Mesendoderm (in vitro differentiated cells): ENCODE measurements at places on chromosomes 3 and 15.

- no peaks in the 10 kb centered on the region for H3K27me3 ChIP-seq
- H3K4me3 ChIP-seq: no peak overlapping the region
- H3K4me1 ChIP-seq: no peaks in the 10 kb centered on the region
- DNase-seq: no peak
- H3K36me3 ChIP-seq: no peaks in the 10 kb centered on the region
- no peak overlapping the region for H3K27ac ChIP-seq
These were observed 3.1 kb downstream of the PRRT3 start for GRCh38 chr3:9949115-9949514.

GRCh38 chr3:5011555-5012256 lies 32.5 kb downstream of the BHLHE40 start:
- DNase-seq: peak; percentile 57
- no peak overlapping the region for H3K4me3 ChIP-seq
- H3K36me3 ChIP-seq: no peaks in the 10 kb centered on the region
- peaks cover 26% of the 10 kb centered on the region for H3K4me1 ChIP-seq
- no peaks in the 10 kb centered on the region for H3K27me3 ChIP-seq
- peak overlapping the region; percentile 62 for H3K27ac ChIP-seq

DNA sequence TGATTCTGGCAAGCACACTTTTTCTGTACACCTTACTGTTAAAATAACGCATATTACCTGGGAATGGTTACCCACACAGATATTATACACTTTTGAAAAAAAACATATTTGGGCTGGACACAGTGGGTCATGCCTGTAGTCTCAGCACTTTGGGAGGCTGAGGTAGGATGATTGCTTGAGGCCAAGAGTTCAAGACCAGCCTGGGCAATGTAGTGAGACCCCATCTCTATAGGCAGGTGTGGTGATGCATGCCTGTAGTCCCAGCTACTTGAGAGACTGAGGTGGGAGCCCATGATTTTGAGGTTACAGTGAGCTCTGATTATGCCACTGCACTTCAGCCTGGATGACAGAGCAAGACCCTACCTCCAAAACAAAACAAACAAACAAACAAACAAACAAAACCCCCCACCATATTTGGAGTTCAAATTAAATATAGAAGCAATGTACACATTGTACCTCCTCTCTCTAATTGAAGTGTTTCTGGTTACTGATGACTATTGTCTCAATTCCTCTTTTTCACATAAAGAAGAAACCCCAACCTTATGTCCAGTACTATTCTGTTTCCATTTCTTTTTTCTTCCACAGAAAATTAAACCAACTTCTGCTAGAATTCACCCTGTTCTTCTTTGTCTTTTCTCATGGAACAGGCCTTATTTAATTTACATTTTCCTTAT lies 152.6 kb upstream of the UMPS start:
- no peak for DNase-seq
- H3K4me1 ChIP-seq: no peaks in the 10 kb centered on the region
- H3K36me3 ChIP-seq: no peaks in the 10 kb centered on the region
- H3K4me3 ChIP-seq: no peak overlapping the region
- H3K27me3 ChIP-seq: no peaks in the 10 kb centered on the region

GRCh38 chr3:107450254-107450893 lies 72.4 kb upstream of the BBX start:
- no peak for DNase-seq
- no peak overlapping the region for H3K4me3 ChIP-seq
- no peaks in the 10 kb centered on the region for H3K4me1 ChIP-seq
- H3K36me3 ChIP-seq: no peaks in the 10 kb centered on the region
- H3K27ac ChIP-seq: no peak overlapping the region

- no peak overlapping the region for H3K4me3 ChIP-seq
- H3K4me1 ChIP-seq: no peaks in the 10 kb centered on the region
- H3K27me3 ChIP-seq: no peaks in the 10 kb centered on the region
- DNase-seq: no peak
These were observed 756.7 kb downstream of the NR2F2 start for GRCh38 chr15:97087006-97087741.

GRCh38 chr3:29440413-29441305 lies 159.8 kb downstream of the RBMS3 start:
- no peaks in the 10 kb centered on the region for H3K4me1 ChIP-seq
- H3K36me3 ChIP-seq: no peaks in the 10 kb centered on the region
- peak; percentile 33 for DNase-seq
- no peaks in the 10 kb centered on the region for H3K27me3 ChIP-seq
- H3K4me3 ChIP-seq: no peak overlapping the region

DNA sequence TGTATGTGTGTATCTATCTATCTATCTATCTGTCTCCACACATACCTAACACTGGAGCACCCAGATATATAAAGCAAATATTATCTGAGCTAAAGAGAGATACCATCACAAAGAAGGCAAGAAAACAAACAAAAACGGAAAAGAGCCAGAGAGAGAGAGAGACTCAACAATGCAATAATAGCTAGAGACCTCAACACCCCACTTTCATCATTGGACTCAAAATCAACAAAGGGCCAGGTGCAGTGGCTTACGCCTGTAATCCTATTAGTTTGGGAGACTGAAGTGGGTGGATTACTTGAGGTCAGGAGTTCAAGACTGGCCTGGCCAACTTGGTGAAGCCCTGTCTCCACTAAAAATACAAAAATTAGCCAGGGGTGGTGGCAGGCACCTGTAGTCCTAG lies 23.4 kb downstream of the NCBP2 start:
- no peak for DNase-seq
- H3K27me3 ChIP-seq: no peaks in the 10 kb centered on the region
- H3K4me1 ChIP-seq: no peaks in the 10 kb centered on the region
- no peak overlapping the region for H3K27ac ChIP-seq
- H3K4me3 ChIP-seq: no peak overlapping the region

DNA sequence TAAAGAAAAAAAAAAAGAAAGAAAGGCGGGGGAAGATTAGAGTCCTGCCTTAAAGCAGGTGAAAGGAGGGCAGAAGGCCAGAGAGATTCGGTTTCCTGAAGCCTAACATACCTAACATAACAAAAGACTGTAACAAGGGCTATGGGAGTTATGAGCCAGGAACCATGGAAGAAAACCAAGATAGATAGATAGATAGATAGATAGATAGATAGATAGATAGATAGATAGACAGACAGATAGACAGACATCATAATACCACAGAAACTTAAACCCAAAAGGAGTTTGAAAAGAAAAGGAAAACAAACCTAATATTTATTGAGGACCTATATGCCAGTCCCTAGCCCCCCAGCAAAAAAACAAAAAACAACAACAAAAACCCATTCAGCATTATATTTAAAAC lies 2.3 kb upstream of the FYCO1 start:
- H3K4me1 ChIP-seq: peaks cover 8% of the 10 kb centered on the region
- H3K4me3 ChIP-seq: no peak overlapping the region
- H3K27ac ChIP-seq: no peak overlapping the region
- H3K27me3 ChIP-seq: no peaks in the 10 kb centered on the region

DNA sequence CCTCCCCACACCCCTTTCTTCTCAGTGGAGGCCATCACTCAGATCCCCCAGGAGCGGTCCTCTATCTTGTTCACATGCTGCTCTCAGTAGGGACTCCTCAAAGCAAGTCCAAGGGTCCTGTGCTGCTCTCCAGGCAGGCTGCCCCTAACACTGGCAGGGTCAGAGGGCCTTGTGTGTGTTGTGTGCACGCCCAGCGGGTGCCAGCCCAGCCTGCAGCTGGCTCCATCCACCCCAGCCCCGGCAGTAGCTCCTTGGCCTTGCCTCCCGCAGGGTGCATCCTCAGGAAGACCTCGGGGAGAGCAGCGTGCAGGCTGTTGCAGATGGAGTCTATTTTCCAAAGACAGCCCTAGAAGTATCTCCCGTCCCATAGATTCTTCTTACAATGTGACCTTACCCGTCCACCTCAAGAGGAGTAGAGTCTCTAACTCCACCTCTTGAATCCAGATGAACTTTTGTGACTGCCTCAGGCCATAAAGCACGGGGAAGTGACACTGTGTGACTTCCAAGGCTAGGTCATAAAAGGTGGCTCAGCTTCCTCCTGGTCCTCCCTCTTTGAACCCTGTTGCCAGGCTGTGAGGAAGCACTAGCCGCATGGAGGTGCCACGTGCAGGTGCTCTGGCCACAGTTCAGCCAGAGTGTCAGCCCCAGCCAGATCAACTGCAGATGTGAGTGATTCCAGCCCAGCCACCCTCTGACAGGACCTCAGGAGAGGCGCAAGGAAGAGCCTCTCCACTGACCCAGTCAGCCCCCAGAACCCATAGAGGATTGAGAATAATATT lies 531.6 kb downstream of the SHQ1 start:
- no peaks in the 10 kb centered on the region for H3K36me3 ChIP-seq
- H3K4me1 ChIP-seq: no peaks in the 10 kb centered on the region
- DNase-seq: no peak
- no peak overlapping the region for H3K27ac ChIP-seq
- no peak overlapping the region for H3K4me3 ChIP-seq

DNA sequence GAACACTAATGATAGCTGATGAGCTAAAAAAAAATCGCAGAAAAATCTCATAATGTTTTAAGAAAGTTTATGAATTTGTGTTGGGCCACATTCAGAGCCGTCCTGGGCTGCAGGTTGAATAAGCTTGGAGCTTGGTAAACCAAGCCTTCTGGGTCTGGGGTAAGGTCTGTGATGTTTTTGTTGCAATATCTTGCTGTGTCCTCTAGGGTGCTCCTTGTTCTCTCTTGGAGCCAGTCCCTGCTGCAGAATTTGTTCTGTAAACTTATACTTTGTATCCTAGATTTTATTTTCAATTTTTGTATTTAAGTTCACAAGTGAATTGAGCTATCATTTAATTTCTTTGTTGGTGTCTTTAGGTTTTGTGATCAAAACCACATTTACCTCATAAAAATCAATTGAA lies 143.7 kb downstream of the NR1D2 start:
- peak; percentile 42 for DNase-seq
- no peaks in the 10 kb centered on the region for H3K4me1 ChIP-seq
- no peak overlapping the region for H3K27ac ChIP-seq
- no peaks in the 10 kb centered on the region for H3K27me3 ChIP-seq

DNA sequence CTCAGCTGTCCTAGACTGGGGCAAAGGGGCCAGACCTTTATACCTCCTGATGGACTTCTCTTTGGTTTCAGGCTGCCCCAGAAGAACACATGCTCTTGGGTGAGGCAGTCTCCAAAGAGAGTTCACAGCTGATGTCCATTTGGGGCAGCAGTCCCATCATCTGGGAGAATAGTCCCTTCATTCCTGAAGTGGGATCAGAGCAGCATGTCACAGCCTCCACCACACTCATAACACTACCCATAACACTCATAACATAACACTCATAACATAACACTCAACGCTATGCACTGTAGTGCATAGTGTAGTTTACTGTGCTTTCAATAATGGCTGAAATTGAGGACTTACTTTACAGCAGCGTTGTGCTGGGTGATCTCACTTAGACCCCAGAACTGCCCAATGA lies 36.7 kb upstream of the PLCL2 start:
- H3K27ac ChIP-seq: no peak overlapping the region
- H3K4me3 ChIP-seq: no peak overlapping the region
- H3K36me3 ChIP-seq: no peaks in the 10 kb centered on the region
- DNase-seq: no peak

DNA sequence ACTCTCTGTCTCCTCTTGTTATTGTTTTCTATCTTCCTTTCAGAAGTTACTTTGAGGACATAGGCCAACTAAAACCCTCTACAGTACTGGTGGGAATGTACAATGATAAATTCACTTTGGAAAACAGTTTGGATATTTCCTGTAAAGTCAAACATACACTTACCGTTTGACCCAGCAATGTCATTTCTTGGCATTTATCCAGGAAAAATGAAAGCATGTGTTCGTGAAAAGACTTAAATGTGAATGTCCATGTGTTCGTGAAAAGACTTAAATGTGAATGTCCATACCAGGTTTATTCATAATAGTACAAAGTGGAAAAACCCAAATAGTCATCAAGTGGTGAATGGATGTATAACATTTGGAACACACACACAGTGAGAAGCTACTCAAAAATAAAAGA lies 361.5 kb upstream of the DPH6 start:
- H3K4me1 ChIP-seq: no peaks in the 10 kb centered on the region
- no peak overlapping the region for H3K27ac ChIP-seq
- no peaks in the 10 kb centered on the region for H3K27me3 ChIP-seq
- DNase-seq: no peak
- H3K4me3 ChIP-seq: no peak overlapping the region
- H3K36me3 ChIP-seq: no peaks in the 10 kb centered on the region

DNA sequence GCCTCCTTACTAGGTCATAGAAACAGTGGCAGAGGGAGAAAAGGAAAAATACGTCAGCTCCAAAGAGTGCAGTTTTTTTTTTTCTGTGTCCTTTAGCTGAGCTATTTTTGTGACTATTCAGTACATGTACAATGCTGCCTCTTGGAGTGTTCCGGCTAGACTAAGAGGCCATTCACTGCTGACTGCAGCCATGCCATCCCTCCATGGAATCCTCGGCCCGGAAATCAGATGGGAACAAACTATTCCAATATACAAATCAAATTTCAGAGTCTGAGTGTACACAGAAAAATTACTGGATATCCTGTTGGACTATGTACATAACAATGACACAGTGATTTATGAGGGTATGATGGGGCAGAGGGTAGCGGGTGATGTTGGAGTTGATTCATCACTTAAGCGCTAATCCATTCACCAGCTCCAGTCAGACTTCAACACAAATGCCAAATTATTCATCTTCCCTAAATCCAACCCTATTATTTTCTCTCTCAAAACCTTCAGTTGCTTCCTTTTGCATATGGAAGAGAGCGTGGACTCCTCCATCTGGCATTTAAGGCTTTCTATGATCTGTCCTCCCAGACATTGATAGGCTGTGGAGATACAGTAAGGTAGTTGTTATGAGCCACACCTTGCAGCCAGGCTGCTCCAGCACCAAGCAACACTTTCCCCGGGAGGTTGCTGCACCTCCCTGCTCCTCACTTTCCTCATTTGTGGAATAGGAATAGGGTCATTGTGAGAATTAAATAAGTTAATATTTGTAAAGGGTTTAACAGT lies 109.1 kb downstream of the LPP start:
- no peak for DNase-seq
- H3K36me3 ChIP-seq: no peaks in the 10 kb centered on the region
- no peak overlapping the region for H3K4me3 ChIP-seq
- peaks cover 13% of the 10 kb centered on the region for H3K4me1 ChIP-seq
- no peak overlapping the region for H3K27ac ChIP-seq
- no peaks in the 10 kb centered on the region for H3K27me3 ChIP-seq
